ENCODE measurements at places on chromosomes 3 and 15. TPM values are rescaled to one million over a fixed set of nuclear protein-coding genes. Genes with fewer than 3 reads are reported as not detected.

- DNase-seq = no peak
Measured at GRCh38 chr3:183725387-183725786, 27.8 kb downstream of the YEATS2 start.

The GRK7 gene
- total RNA-seq = not detected

DNA sequence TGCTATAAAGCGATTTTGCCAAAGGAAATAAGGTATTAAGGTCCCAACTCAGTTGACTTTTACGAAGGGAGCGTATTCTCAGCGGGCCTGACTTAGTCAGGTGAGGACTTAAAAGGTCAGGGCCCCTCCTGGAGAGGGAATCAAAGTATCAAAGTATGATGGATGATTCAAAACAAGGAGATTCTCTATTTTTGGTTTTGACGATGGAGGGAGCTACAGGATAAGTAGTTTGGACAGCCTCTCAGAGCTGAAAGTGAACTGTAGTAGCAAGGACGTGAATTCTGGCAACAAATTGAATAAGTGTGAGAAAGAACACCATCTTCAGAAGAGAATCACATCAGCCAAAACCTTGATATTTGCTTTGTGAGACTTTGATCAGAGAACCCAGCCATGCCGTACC, 1186.5 kb downstream of the SI start:
- no peak for DNase-seq

The DLEC1 gene
- total RNA-seq = under 0.01 TPM

- DNase-seq = no peak
Measured at GRCh38 chr3:154953538-154953937, 126.6 kb upstream of the MME start.

DNA sequence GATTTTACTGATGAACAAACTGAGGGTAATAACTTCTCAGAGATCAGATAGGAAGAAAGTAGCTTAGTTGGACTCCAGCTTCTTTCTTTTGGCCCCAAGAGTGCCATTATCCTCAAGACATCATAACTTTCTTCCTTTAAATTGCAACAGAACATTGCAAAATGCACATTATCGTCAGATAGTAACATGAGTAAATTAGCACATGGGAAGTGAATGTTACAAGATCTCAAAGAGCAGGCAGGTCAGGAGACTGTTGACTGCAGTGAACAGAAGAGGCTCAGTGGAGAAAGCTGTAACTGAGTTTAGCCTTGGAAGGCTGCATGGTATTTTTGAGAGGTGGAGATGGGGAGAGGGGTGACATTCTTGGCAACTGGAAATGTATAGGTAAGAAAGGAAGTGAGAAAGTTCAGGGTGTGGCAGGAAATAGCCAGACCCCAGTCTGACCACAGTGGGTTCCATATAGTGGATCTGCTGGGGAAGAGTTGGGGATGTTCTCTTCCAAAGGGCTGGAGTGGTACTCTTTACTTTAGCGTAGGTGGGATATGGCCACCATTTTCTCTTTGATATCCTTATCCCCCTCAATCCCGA, 307.7 kb downstream of the RPLP1 start:
- no peak for DNase-seq

- DNase-seq = no peak
Measured at GRCh38 chr3:26962492-26963360, 340.2 kb downstream of the LRRC3B start.

The ZNF501 gene
- total RNA-seq = 4.2 TPM

DNA sequence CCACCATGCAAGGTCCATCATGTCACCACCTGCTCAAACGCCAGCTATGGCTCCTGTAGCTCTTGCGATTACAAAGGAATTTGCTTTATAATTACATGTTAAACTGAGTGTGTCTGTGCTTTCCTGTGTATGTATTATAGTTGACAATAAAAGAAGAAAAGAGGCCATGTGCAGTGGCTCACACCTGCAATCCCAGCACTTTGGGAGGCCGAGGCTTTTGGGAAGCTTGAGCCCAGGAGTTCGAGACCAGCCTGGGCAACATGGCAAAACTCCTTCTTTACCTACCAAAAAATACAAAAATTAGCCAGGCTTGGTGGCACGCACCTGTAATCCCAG, 27.0 kb downstream of the ATRIP start:
- no peak for DNase-seq

DNA sequence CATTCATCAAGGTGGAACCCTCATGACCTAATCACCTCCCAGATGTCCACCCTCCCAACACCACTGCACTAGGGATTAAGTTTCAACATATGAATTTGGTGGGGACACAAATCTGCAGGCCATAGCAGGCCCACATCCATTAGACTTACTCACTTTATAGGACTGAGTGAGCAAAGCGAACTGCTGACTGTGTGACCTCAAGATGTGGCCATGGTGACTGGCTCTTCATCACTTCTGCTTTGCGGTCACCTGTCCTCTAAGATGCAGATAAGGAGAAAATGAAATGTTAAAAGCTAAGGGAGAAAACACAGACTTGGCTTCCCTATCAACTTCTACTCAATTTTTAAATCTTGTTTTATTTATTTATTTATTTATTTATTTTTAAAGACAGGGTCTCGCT, 14.5 kb upstream of the DCP1A start:
- DNase-seq = no peak

The TTLL13 gene
- 0.13 TPM for total RNA-seq

The PLAAT1 gene
- 0.89 TPM for total RNA-seq

The ITGB5 gene
- 51.0 TPM for total RNA-seq

- DNase-seq = no peak
Measured at GRCh38 chr3:161475206-161475605, 21.4 kb upstream of the OTOL1 start.
